Activated CD4-positive, alpha-beta T cell treated with anti-CD3 and anti-CD28 coated beads, Interleukin-2, amount 10 ng/mL, durations not matched to agents 7 days and 5 days (primary cell): ENCODE measurements at places on chromosomes 5 and 9.

DNA sequence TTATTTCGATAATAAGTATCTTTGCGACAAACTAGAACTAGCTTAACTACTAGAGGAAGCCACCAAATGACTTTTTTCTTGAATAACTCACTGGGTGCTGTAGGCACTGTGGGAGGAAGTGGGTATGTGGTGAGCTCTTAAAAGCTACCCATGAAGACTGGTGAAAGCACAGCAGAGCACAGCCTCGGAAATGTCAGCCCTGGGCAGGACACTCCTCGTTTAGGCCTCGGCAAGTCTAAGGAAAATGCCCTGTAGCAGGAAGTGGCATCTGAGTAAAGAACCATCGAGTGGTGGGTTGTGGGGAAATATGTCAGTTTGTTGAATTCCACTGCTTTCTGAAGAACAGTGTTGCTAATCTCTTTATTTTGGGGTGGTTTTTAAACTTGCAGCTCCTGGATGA is 44.0 kb upstream of the NCS1 start:
- peak; percentile 89 for DNase-seq

GRCh38 chr9:132383462-132383883 is 23.2 kb downstream of the TTF1 start:
- DNase-seq: no peak

- DNase-seq: no peak
These were observed 151.6 kb downstream of the SLIT3 start for GRCh38 chr5:169149317-169149716.

GRCh38 chr9:110876929-110877328 is 161.3 kb downstream of the LPAR1 start:
- no peak for DNase-seq

DNA sequence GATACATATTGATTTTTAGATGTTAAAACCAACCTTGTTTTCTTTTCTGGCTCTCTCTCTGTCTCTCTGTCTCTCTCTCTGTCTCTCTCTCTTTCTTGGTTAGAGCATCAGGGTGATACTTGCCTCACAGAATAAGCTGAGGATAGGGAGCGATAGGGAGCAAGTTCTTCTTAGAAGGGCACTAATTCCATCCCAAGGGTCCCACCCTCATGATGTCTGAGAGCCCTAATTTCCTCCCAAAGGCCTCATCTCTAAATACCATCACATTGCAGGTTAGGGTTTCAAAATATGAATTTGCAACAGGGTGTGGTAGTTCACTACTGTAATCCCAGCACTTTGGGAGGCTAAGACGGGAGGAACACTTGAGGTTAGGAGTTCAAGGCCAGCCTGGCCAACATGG is 4.8 kb upstream of the KIF3A start:
- DNase-seq: no peak

GRCh38 chr9:34664281-34665066 is 2.0 kb upstream of the CCL27 start:
- DNase-seq: peak; percentile 82

DNA sequence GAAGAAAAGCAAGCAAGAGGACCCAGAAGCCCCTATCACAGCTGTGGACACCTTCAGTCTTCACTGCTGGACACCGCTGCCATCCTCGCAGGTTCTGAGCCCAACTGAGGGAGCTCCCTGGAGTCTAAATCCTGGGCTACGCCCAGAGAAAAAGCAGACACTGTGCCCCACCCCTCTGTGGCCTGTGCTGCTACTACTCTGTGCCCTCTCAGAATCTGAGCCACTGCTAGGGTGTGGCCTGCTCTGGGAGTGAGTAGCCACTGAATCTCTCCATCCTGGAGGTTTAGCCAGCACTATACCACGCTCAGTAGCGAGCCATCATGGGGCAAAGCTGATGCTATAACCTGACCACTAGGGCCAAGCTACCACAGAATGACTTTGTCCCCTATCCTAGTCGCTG is 338.2 kb downstream of the NPR3 start:
- no peak for DNase-seq

DNA sequence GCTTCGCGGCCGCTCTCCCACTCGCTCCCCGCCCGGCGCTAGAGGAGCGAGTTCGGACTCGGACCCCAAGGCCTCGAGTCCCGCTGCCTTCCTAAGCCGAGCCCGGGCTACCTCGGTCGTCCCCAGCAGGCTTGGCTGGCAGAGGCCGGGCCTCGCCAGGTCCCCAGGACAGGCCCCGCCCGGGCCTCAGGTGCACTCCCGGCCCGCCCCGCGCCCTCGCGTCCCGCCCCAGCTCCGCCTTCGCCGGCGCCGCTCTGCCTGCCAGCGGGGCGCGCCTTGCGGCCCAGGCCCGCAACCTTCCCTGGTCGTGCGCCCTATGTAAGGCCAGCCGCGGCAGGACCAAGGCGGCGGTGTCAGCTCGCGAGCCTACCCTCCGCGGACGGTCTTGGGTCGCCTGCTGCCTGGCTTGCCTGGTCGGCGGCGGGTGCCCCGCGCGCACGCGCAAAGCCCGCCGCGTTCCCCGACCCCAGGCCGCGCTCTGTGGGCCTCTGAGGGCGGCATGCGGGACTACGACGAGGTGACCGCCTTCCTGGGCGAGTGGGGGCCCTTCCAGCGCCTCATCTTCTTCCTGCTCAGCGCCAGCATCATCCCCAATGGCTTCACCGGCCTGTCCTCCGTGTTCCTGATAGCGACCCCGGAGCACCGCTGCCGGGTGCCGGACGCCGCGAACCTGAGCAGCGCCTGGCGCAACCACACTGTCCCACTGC is at the start of gene SLC22A5:
TSS of gene SLC22A5 (plus strand) at position 237 of the 707 bp plus-strand sequence. CDS start at position 500, 263 bp downstream.
- DNase-seq: peak; percentile 59

DNA sequence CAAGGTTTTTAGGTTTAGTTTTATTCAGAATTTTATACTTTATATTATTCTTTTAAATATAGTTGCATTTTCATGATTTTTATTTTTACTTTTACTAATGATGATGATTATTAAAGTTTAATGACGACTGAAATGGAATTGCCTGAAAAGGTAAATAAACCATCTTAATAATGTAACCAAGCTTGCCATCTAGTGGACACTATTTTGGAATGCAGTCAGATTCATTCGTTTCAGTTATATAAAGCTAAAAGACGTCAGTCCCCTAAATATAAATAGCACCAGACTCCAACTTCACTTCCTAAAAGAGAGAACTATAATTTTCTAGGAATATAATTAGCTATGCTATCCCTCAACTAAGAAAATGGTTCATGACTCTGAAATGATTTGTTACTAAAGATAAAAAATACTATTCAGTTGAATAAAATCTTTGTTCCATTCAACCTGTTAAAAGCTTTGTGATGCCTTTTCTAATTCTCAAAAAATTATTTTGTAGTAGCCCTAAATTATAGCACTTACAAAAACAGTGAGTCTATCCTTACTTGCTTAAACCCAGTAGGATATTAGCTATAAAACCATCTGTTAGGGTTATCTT is 19.9 kb downstream of the ABITRAM start:
- no peak for DNase-seq

DNA sequence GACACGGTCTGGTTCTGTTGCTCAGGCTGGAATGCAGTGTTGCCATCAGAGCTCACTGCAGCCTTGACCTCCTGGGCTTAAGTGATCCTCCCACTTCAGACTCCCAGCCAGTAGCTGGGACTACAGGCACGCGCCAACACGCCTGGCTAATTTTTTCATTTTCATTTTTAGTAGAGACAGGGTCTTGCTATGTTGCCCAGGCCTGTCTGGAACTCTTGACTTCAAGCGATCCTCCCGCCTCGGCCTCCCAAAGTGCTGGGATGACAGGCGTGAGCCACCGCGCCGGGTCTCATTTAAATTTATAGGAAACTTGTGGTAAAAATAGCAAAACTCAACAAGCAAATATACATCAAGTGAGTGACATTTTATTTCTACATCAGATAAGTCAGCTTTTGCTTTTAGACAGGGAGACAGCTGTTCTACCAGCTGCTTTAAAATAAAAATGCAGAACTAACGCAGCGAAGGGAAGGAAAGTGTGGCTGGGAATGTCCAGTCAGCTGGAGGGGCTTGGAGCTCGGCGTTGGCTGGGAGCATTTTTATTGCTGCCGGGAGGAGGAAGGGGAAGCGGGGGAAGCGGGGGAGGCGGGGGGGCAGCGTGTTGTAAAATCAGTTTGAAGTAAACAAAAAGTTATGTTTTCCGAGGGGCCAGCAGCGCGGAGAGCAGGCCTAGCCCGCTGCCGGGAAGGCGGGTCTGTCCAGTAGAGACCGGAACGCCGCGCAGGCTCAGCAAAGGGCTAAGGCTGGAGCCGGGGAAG is 707 bp upstream of the ZFYVE16 start:
- DNase-seq: peak; percentile 9

- DNase-seq: no peak
These were observed 454.9 kb downstream of the ENC1 start for GRCh38 chr5:74185599-74185998.

- DNase-seq: no peak
These were observed 19.8 kb downstream of the SLC36A2 start for GRCh38 chr5:151327585-151327984.

DNA sequence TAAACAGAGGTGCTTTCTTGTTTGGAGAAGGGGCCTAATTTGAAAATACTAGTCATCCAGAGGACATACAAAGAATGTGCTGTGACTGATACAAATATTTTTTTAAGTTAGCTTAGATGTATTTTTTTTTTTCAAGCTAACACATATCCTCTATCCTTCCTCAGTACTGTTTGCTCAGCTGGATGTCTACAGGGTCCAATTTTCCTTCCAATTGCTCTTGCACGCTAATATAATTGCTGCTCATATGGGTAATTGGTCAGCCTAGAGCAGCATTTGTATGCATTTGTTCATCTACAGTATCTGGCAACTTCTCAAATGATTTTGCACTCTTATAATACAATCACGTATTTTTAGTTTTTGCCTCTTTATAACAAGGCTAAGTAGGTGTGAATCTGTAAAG is 84.7 kb downstream of the ZDHHC21 start:
- DNase-seq: no peak

- DNase-seq: no peak
These were observed 206.9 kb downstream of the GABBR2 start for GRCh38 chr9:98501819-98502218.

DNA sequence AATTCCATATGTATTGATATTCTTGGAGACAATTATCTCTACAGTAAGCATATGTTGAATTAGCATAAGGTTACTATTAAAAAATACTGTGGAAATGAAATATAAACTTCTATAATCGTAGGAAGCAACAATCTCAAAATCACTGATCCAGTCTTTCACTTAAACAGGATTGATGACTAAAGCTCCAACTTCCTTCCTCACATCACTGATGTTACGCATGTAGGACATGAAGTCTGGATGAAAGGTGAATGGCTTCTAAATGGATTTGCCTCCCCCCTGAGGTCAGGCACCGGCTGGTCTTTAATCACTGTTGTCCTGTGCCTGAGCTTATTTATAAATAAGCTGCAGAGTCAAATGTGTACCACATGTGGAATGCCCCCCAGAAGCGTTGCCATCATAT is 157.1 kb upstream of the NFIB start:
- DNase-seq: no peak

DNA sequence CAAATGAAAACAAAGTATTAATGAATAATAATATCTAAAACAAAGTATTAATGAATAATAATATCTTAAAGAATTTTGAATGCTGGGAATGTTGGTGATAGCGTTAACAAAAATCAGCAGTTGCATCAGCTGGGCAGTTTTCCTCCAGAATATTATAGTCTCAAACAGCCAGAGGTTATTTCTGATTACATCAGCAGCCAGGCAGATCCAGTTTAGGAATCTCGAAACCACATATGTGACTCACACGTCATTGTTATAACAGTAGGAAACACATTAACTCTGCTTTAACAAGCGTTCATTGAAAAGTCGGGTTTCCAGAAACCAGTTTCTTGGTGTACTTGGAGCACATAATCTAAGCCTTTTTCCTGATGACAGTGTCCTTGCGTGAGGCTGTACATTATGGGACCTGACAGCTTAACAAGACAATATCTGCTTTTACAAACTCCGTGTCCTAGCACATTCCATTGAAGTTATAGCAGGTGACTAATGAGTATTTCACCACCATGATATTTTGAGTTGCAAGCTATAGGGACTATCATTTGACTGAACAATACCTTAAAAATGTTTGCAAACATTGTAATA is 559.5 kb upstream of the KLF4 start:
- DNase-seq: no peak
